ENCODE measurements at places on chromosomes 4 and X.

- no peak for DNase-seq
Observed at GRCh38 chr4:108355902-108356535, 187.3 kb upstream of the LEF1 start.

- DNase-seq = no peak
Observed at GRCh38 chrX:130834830-130835229, 68.2 kb downstream of the ENOX2 start.

- DNase-seq = peak; percentile 23
Observed at GRCh38 chrX:136493011-136493410, 4.4 kb upstream of the HTATSF1 start.

DNA sequence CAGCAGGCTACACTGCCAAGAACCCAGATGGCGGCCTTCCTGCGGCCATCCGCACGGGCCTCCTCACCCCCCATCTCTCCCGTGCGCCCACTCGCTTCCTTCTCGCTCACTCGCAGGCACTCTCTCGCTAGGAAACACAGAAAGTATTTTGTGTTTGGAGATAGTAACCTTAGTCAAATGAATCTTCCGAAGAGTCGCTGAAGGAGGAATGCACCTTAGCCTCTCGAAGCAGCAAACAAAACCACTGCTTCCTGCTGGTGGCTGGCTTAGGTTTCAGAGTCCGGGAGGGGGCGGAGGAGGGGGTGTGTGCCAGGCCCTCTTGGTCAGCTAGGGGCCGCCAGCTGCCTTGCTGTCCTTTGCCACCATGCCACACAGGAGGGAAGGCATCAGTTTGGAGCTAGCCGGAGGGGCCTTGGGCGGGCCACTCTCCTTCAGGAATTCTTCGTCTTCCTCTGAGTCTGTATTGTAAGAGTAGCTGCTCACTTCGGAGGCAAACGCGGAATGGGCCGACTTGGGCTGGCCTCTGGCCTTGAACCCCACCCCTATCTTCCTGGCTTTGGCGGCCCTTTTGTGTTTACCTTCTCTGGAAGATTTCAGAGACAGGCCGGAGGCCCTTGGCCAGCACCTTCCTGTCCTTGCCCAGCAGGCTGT, 73.2 kb upstream of the UCP1 start:
- no peak for DNase-seq

GRCh38 chr4:87540146-87541058, 11.2 kb upstream of the SPARCL1 start:
- no peak for DNase-seq
